ENCODE measurements at places on chromosomes 4 and X.

- no peak for DNase-seq
These were observed 4.7 kb upstream of the ZXDB start for GRCh38 chrX:57587062-57587461.

DNA sequence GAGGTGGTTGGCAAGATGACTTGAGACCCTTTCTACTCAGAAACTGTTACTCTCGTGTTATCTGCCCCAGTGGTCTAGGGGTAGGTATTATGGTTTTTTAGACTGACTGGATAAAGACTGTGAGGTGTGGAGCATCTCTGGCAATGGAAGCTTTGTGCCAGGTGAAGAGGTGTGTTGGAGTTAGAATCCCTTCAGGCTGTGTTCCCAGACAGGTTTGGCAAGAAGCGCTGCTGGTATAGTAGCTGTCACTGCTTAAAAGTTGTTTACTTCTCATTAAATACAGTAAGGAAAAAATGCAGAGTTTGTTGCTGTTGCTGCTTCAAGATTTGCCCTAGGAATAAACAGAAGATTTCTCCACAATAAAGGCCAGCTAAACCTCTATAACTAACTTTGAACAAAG, 35.3 kb downstream of the AREG start:
- no peak for DNase-seq

GRCh38 chrX:41291309-41291708, 42.7 kb upstream of the DDX3X start:
- DNase-seq = no peak

GRCh38 chr4:73434311-73434710, 1.7 kb upstream of the AFP start:
- DNase-seq = no peak

DNA sequence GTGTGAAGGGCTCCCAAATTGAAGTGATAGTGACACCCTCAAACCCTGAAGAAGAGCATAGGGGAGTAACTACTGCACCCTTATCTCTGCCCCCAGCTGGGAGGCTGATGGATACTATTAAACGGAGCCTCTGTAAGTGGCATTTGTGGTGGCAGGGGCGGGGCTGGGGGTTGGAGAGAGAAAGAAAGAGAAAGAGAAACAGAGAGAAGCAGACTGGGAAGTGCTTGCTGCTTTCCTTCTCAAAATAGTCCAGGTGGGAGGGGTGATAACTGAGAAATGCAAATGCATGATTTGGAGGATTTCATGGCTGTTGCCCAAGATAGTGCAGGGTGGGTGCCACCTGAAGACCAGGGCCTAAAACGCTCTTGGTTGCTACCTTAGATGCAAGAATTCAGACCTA, 253.5 kb upstream of the GATB start:
- DNase-seq = peak; percentile 28

GRCh38 chrX:46953137-46953527, 40.9 kb downstream of the JADE3 start:
- no peak for DNase-seq

GRCh38 chr4:109014593-109015412, 251.9 kb upstream of the ETNPPL start:
- DNase-seq = no peak

DNA sequence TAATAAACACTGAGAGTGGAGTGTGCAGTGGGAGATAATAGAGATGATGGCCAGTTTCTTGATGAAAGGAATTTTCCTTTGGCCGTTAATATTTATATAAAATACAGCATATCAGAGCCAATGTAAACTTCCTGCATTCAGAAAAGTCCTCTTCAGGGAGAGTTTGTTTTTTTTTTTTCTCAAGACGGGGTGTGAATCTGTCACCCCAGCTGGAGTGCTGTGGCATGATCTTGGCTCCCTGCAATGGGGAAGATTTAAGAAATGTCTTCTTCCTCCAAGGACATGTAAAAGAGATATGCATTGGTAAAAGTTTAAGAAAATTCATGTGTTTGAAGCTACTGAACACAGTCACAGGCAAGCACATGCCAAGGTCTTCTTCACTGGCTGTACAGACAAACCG, 25.4 kb upstream of the TBC1D9 start:
- no peak for DNase-seq

DNA sequence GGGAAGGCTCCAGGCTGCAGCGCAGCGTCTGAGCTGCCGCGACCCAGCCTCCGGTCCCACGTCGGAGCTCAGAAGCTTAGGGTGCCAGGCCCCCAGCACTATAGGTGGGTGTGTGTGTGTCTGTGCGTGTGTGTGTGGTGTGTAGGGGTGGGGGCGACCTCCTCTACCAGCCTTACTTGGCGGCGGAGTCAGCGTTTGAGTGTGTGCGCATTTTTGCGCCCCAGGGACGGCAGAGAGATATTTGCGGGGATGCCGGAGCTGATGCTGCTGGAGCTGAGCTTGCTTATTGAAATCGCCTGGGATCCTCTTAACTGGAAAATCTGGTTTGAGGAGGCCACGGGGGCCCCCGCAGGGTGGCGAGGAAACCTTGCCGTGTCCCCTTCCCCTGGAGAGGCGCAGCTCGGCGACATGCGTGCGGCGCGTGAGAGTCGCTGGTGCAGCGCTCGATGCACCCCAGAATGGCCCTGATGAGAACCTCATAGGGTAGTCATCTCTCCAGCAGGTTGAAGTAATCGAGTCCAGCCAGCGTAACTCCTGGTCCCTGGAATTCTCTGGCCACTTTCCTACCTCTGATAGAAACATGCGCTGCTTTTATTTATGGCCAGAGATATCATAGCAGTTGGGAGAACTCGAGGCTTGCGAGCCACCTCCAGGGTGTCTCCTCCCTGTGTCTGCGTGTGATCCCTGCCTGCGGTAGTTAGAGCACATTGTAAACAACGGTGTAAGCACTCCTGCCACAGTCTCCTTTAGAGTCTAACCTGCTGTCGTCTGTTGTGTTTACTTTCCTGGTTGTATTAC, 2.7 kb downstream of the ADGRL3 start:
- no peak for DNase-seq

GRCh38 chr4:113566015-113566795, 195.3 kb downstream of the CAMK2D start:
- no peak for DNase-seq

DNA sequence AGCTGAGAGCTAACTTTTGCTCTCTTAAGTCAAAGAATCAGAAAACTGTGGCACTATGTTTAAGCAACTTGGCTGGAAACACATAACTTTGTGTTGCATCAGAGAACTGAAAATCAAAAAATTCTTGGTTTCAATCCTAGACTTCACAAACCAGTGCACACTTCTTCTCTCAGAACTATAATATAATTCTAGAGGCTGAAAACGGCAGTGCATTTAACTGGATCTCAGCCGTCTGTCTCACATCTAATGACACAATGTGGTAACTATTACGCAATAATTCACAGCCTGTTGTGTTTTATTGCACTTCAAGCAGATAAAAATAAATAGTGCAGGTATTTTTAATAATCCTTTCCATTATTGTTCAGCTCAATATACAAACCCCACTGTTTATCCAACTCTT, 260.6 kb upstream of the DIAPH2 start:
- DNase-seq = no peak

GRCh38 chr4:159144112-159144694, 41.3 kb downstream of the RAPGEF2 start:
- DNase-seq = no peak

DNA sequence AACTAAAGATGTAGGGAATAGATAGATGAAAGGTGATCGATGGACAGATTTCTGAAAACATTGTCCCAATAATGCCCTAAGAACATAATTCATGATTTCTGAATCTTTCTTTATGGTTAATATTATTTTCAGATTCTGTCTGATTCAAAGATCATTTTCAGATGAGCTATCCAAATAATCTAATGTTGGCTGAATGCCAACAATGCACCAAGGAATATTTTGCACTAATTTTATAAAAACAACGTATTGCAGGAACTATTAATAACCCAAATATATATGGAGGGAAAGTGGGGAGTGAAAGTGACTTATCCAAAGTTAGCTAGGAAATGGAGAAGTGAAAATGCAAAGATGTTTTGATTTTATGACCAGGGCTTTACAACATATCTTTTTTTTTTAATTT, 1675.5 kb downstream of the STIM2 start:
- no peak for DNase-seq

GRCh38 chr4:7771056-7771455, 168.6 kb downstream of the AFAP1 start:
- no peak for DNase-seq

DNA sequence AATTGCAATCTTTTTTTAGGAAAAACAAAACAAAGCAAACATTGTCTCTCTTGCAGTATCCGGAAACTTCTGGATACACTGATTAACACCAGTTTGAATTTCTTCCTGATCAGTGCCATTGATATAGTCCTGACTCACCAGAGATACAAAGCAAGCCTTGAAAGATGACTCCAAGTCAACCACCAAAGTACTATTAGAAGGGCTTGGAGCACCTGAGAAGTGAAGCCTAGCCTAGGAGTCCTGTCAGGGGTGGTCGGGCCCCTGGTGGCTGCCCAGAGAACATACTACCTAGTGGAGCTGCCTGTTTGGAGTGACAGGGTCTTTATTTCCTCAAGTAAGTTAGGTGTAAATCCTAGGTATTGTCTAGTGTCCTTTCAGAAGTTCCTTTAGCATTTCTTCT, 593.2 kb downstream of the ZNF674 start:
- no peak for DNase-seq

DNA sequence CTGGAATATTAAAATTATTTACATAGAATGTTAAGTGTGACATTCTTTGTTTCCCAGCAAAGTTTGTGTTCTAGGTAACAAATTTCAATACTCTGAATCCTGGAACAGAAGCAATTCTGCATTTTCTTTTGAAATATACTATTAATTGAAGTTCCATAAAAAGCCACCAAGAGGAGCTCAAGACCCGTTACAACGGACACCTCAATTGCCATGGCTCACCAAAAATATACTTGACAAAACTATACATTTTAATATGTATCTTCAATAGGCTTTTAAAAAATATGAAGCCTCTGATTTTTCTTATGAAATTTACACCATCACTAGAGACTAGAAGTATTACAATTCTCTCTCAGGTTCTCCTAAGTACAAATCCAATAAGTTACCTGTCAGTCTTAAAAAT, 111.4 kb downstream of the NYX start:
- DNase-seq = no peak

- no peak for DNase-seq
These were observed 42.4 kb downstream of the ATOH1 start for GRCh38 chr4:93870876-93871458.

- DNase-seq = no peak
These were observed 35.4 kb upstream of the BCLAF3 start for GRCh38 chrX:20026278-20026677.

GRCh38 chr4:15479089-15479912, 9.6 kb downstream of the CC2D2A start:
- no peak for DNase-seq

- no peak for DNase-seq
These were observed 67.6 kb downstream of the POLA1 start for GRCh38 chrX:24761306-24761705.

DNA sequence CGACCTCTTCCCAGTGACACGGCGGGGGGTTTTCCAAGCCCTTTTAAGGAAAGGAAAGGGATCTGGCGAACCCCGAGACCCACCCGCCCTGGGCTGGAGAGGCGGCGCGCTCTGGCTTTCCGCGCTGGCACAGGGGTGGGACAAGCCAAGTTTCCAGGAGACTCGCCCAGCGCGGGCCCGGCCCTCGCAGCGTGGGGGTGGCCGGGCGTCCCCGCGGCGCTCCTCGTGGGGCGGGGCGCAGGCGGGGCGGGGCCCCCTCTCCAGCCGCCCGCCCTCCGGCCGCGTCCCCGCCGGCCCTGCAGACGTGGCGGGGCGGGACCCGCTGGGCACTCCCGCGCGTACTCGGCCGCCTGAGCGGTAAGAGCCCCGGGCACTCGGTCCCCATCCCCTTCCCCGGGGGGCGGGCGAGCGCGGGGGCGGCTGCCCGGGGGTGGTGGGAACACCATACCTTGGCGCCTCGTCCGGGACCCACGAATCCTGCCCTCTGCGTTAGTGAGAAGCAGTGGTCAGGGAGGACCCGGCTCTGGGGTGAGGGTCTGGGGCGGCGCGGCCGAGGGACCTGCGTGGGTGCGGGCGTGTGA, at the start of gene FAM114A1:
Gene FAM114A1, plus strand, starts transcription at position 329 of the 581 bp plus-strand sequence. CDS start 10,273 bp downstream, outside the sequence.
- DNase-seq = no peak

- DNase-seq = no peak
These were observed 219.4 kb downstream of the SLC4A4 start for GRCh38 chr4:71558248-71558647.

DNA sequence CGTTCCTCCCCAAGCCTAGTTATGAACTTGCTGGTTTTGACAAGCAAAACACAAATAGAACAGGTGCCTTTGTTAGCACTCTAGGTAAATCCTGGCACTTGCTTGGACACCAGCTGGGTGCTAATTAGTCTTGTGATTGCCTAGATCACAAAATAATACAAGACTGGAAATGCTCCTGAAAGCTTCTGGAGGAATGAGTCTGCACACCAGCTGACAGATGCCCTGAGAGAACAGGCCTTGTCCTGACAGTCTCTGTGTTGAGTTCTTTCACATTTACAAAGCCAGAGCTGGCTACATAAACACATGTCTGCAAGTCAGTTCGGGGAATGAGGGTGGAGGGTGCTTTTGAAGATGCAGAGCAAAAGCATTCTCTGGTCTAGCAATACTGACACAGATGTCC, 93.8 kb downstream of the ELOVL6 start:
- DNase-seq = no peak

GRCh38 chr4:25513814-25514213, 136.8 kb downstream of the ANAPC4 start:
- no peak for DNase-seq

GRCh38 chr4:159505266-159505975, 402.5 kb downstream of the RAPGEF2 start:
- no peak for DNase-seq

DNA sequence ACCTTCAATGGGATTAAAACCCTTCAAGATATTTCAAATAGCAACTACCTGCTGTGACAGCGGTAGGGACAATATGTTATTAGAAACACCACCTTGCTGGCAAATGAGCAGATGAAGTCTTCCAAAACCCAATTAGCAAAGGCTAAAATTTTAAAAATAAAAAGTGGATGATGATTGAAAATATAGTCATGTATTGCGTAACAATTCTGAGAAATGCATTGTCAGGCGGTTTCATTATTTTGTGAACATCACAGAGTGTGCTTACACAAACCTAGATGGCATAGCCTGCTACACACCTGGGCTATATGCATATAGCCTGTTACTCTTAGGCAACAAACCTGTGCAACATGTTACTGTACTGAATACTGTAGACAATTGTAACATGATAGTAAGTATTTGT, 91.2 kb upstream of the ANXA3 start:
- DNase-seq = no peak

GRCh38 chr4:159229164-159229563, 126.3 kb downstream of the RAPGEF2 start:
- DNase-seq = no peak

DNA sequence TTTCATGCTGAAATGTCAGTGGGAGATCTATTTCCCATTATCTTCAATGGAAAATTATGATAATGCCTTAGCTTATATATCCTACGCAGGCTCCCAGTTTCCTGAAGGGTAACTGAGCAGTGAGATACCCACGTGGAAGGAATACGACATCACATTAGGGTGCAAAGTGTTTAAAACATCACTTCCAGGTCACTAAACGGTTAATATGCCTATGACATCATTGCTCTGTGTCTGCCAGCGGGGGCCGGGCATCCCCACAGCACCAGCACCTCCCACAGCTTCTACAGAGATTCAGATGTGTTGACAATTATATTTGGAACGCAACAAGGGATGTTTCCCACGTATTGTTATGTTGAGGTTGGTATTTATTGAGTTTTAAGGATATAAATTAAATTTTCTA, 27.1 kb downstream of the TMEM271 start:
- no peak for DNase-seq
